CD14-positive monocyte (primary cell): ENCODE measurements at places on chromosomes 1 and 21.
A peak's percentile ranks its signal among the peaks of the same experiment; 100 is the strongest.

GRCh38 chr1:113943028-113943811 is 14.1 kb downstream of the HIPK1 start:
- H3K27ac ChIP-seq, result peak overlapping the region; percentile 42
- H3K27me3 ChIP-seq, result no peaks in the 10 kb centered on the region
- H3K4me1 ChIP-seq, result peaks cover 70% of the 10 kb centered on the region
- H3K36me3 ChIP-seq, result peaks cover 18% of the 10 kb centered on the region
- peak overlapping the region; percentile 42 for H3K4me3 ChIP-seq

DNA sequence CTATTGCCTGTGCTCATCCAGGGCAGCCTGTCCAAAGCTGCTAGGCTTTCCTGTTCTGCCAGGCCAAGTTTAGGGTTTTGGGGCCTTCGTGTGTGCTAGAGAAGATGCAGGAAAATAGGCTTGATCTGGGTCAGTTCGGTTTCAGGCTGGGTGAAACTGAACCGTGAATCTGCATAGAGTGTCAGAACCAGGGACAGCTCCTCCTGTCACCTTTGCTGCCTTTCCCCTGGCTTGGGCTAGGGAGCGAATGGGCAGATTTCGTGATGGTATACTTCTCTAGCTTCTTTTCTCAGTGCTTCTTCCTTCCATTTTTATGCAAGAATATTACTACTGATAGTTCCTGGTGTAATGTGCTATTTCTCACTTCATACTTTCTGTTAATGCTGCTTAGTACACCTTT is 6.0 kb upstream of the AGO1 start:
- no peaks in the 10 kb centered on the region for H3K27me3 ChIP-seq
- no peaks in the 10 kb centered on the region for H3K36me3 ChIP-seq
- H3K27ac ChIP-seq, result no peak overlapping the region
- no peak for DNase-seq
- H3K4me3 ChIP-seq, result no peak overlapping the region
- peaks cover 15% of the 10 kb centered on the region for H3K4me1 ChIP-seq

GRCh38 chr1:184990204-184990603 is 15.9 kb upstream of the NIBAN1 start:
- peaks cover 11% of the 10 kb centered on the region for H3K4me1 ChIP-seq
- DNase-seq, result no peak
- no peaks in the 10 kb centered on the region for H3K36me3 ChIP-seq
- no peak overlapping the region for H3K4me3 ChIP-seq
- H3K27me3 ChIP-seq, result no peaks in the 10 kb centered on the region

- H3K36me3 ChIP-seq, result peaks cover 4% of the 10 kb centered on the region
- H3K27me3 ChIP-seq, result no peaks in the 10 kb centered on the region
- no peak overlapping the region for H3K4me3 ChIP-seq
Measured at GRCh38 chr1:100433563-100433962, 81.3 kb downstream of the CDC14A start.

GRCh38 chr1:77048615-77049005 is 170.6 kb downstream of the PIGK start:
- peaks cover 15% of the 10 kb centered on the region for H3K4me1 ChIP-seq
- no peak overlapping the region for H3K4me3 ChIP-seq
- DNase-seq, result peak; percentile 26
- no peak overlapping the region for H3K27ac ChIP-seq
- no peaks in the 10 kb centered on the region for H3K27me3 ChIP-seq

GRCh38 chr21:26437326-26438009 is 135.6 kb downstream of the CYYR1 start:
- H3K4me1 ChIP-seq, result no peaks in the 10 kb centered on the region
- H3K36me3 ChIP-seq, result no peaks in the 10 kb centered on the region
- H3K27me3 ChIP-seq, result no peaks in the 10 kb centered on the region
- no peak overlapping the region for H3K27ac ChIP-seq

DNA sequence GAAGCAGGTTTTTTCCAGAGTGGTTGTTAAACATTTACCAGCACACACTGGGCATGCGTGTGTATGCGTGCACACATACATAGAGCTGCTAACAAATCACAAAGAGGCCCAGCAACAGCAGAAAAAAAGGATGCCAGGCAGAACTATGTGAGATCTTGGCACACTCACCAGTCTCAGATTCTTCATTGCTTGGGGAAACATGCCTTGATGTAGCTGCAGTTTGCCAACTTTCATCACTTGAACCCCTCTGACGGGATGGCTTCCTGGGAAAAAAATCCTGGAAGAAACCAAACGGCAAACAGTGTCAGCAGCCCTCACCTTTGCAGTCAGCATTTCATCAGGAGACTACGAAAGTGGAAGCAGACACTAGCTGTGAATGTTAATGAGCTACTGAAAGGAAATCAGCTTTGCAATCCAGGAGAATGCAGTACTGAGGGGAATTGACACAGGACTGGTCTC is 609.1 kb downstream of the KIF26B start:
- H3K36me3 ChIP-seq, result no peaks in the 10 kb centered on the region
- H3K4me3 ChIP-seq, result no peak overlapping the region
- no peaks in the 10 kb centered on the region for H3K27me3 ChIP-seq
- no peak for DNase-seq

DNA sequence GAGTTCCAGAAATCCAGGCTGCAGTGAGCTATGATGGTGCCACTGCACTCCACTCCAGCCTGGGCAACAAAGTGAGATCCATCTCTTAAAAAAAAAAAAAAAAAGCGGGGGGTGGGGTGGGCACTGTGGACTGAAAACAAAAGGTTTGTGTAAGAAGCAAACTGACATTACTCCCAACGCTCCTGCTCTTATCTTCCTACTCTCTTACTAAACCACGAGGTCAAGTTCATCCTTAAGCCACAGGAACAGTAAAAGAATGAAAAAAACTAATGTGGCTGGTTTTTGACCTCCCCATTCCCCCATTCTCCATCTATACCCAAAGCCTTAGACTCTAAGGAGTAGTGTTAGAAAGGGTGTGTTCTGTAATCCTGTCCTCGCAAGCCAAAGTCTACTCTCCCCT is 30.8 kb downstream of the TFAP2E start:
- DNase-seq, result no peak
- H3K4me1 ChIP-seq, result no peaks in the 10 kb centered on the region
- H3K27me3 ChIP-seq, result no peaks in the 10 kb centered on the region
- H3K4me3 ChIP-seq, result no peak overlapping the region
- no peak overlapping the region for H3K27ac ChIP-seq
- peaks cover 59% of the 10 kb centered on the region for H3K36me3 ChIP-seq

GRCh38 chr21:16454399-16454798 is 724.6 kb downstream of the USP25 start:
- H3K27me3 ChIP-seq, result no peaks in the 10 kb centered on the region
- H3K4me3 ChIP-seq, result no peak overlapping the region
- DNase-seq, result no peak
- no peaks in the 10 kb centered on the region for H3K4me1 ChIP-seq
- no peaks in the 10 kb centered on the region for H3K36me3 ChIP-seq

DNA sequence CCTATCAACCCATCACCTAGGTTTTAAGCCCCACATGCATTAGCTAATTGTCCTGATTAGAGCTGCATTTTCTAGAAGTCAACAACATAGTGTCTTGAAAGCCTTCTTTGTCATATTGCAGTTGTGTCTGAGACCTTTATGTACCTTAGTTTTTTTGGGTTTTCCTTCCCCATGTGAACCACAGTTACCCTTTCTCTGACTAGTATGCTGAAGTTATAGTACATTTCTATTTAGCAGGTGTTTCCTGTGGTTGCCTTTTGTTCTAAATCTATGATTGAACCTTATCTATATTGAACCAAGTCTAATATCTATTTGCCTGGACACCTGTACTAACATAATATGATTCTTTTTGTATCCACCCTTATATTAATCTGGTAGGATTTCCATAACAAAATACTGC is 135.6 kb downstream of the ST6GALNAC3 start:
- no peak overlapping the region for H3K4me3 ChIP-seq
- no peaks in the 10 kb centered on the region for H3K36me3 ChIP-seq
- H3K27ac ChIP-seq, result no peak overlapping the region
- H3K4me1 ChIP-seq, result no peaks in the 10 kb centered on the region
- no peaks in the 10 kb centered on the region for H3K27me3 ChIP-seq

GRCh38 chr1:100860397-100860991 is 34.1 kb downstream of the EXTL2 start:
- H3K4me1 ChIP-seq, result no peaks in the 10 kb centered on the region
- no peaks in the 10 kb centered on the region for H3K36me3 ChIP-seq
- no peak for DNase-seq

- H3K36me3 ChIP-seq, result no peaks in the 10 kb centered on the region
- no peak overlapping the region for H3K4me3 ChIP-seq
- H3K27ac ChIP-seq, result no peak overlapping the region
- DNase-seq, result no peak
- H3K27me3 ChIP-seq, result no peaks in the 10 kb centered on the region
Measured at GRCh38 chr1:215731699-215732098, 164.6 kb downstream of the KCTD3 start.

- no peak for DNase-seq
- H3K4me3 ChIP-seq, result no peak overlapping the region
- peaks cover 7% of the 10 kb centered on the region for H3K27me3 ChIP-seq
- peaks cover 28% of the 10 kb centered on the region for H3K36me3 ChIP-seq
- no peak overlapping the region for H3K27ac ChIP-seq
Measured at GRCh38 chr1:119626841-119627240, 21.2 kb downstream of the ZNF697 start.

- no peak overlapping the region for H3K27ac ChIP-seq
- H3K36me3 ChIP-seq, result no peaks in the 10 kb centered on the region
- no peaks in the 10 kb centered on the region for H3K27me3 ChIP-seq
- no peak overlapping the region for H3K4me3 ChIP-seq
- no peak for DNase-seq
- H3K4me1 ChIP-seq, result no peaks in the 10 kb centered on the region
Measured at GRCh38 chr1:76083189-76083588, 8.6 kb downstream of the ST6GALNAC3 start.

GRCh38 chr1:233719655-233720341 is 105.9 kb downstream of the KCNK1 start:
- no peaks in the 10 kb centered on the region for H3K27me3 ChIP-seq
- H3K36me3 ChIP-seq, result no peaks in the 10 kb centered on the region
- H3K4me1 ChIP-seq, result no peaks in the 10 kb centered on the region
- no peak overlapping the region for H3K27ac ChIP-seq

DNA sequence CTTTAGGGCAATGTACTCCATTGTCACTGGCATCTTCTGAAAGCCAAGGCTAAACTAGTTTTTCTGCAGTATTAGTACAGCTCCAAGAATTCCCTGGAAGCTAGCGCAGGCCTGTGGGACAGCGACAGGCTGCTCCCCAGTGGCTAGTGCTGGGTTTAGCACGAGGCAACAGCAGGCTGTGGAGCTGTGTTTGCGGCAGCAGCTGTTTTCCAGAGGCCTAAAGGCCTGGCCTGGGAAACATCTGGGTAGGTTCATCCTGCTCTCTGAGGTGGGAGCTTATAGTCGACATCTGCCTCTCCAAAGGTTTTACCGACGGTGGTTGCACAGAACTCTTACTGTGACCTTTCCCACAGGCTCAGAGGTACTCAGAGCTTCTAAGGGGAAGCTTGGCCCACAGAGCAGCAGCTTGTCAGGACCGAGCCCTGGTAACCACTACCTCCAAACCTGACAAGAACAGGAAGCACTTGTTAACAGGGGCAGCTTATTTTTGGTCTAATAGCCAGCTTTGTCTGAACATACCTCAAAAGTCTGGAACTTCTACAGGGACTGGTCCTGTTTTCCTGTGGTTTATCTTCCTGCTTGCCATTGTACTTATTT is 17.2 kb downstream of the CC2D1B start:
- peaks cover 19% of the 10 kb centered on the region for H3K36me3 ChIP-seq
- no peaks in the 10 kb centered on the region for H3K4me1 ChIP-seq
- no peak overlapping the region for H3K4me3 ChIP-seq
- no peak overlapping the region for H3K27ac ChIP-seq
- H3K27me3 ChIP-seq, result no peaks in the 10 kb centered on the region
- no peak for DNase-seq

DNA sequence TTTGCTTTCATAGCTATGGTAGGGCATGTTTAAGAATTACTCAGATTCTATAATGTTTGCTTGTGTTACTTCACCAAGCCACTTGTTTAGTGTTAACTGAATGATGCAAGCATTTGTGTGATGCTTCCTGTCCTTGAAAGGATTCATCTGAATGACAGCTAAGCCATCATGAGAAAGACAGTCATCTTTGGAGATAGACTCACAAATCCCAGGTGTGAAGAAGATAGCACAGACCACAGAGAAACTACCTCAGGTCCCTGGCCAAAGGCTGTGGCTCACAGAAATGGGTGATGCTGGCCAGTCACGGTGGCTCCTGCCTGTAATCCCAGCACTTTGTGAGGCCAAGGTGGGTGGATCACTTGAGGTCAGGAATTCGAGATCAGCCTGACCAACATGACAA is 321.4 kb downstream of the DPYD start:
- H3K4me3 ChIP-seq, result no peak overlapping the region
- no peak for DNase-seq
- peaks cover 6% of the 10 kb centered on the region for H3K36me3 ChIP-seq
- H3K27ac ChIP-seq, result no peak overlapping the region
- H3K4me1 ChIP-seq, result no peaks in the 10 kb centered on the region

DNA sequence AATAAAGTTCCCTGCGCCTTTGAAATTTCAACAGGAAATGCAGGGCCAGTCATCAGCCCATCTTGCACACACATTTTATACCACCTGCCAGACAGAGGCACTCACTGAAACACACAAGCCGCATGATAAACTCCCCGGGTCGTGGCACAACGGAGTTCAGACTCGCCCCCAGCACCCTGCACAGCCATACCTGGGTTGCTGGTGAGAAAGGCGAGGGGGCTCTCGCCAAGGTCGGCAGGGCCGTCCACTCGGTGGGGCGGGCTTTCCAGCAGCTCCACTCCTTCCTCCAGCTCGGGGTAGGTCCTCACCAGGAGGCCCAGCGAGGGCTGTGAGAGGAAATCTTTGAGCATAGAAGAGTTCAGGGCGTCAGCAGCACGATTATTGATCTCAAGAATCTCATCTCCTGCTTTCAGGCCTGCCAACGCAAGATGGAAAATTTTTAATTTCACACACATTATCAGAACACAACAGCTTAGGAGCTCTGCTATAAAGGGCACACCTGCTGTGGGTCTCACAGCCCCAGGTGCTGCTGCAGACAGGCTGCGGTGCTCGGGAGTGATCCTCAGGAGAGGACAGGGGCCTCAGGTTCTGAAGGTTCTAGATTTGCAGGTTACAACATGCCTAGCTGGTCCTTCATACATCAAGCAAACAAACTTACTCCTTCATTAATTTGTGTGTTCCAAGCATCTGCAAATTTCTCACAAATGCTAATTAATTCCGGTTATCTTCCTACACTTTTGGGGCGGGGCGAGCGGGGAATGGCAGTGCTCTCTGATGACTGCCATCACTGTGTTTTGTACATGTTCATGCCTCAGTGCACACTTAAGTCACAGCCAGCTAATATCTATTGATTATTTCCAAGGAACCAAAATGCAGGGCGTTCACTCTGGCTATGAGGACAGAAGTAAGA is 144.2 kb upstream of the KRTAP19-8 start:
- peaks cover 9% of the 10 kb centered on the region for H3K4me1 ChIP-seq
- H3K36me3 ChIP-seq, result peaks cover 11% of the 10 kb centered on the region
- DNase-seq, result no peak
- H3K27ac ChIP-seq, result no peak overlapping the region
- H3K27me3 ChIP-seq, result no peaks in the 10 kb centered on the region

- no peaks in the 10 kb centered on the region for H3K4me1 ChIP-seq
- H3K4me3 ChIP-seq, result no peak overlapping the region
- no peak for DNase-seq
- no peaks in the 10 kb centered on the region for H3K27me3 ChIP-seq
- no peak overlapping the region for H3K27ac ChIP-seq
Measured at GRCh38 chr1:209845408-209845725, 17.6 kb downstream of the UTP25 start.
